ENCODE measurements at places on chromosomes 1 and 21. TPM values are rescaled to one million over a fixed set of nuclear protein-coding genes. Genes with fewer than 3 reads are reported as not detected.

SPRR2B gene
- total RNA-seq = not detected

ADPRS gene
- total RNA-seq = 33.6 TPM

DNA sequence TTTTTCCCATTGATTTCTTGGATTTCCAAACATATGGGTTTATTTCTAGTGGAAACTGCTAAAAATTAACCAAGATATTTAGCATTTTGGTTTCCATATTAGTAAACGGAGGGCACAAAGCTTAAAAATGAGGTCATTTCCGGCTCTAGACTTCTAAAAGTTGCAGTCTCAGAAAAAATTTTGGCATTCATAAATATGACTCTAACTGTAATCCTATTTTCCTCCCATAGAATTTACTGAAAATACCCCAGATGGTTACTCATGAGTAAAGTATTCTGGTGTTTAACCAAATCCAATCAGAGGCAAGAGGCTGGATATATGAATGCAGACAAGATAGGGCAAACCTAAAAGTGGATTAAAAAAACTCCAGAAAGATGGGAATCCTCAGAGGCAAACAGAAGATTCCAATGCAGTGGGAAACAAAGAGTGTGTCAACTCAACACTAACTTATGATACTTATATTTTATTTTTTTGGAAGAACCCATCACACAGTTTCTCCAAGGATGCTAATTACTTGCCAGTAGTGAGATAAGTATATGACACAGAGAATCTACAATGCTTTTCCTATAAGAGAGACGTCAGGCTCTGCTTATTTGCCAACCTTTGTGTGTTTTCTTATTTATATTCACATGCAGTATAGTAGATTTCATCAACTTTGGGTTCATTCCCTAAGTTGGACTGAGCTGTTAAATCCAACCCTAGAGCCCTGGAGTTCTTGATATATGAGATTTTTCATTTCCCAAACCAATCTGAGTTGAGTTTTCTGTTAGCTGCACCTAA is 90.1 kb upstream of the BCL10 start:
- H3K27me3 ChIP-seq = peaks cover 25% of the 10 kb centered on the region
- H3K4me3 ChIP-seq = no peak overlapping the region
- no peaks in the 10 kb centered on the region for H3K4me1 ChIP-seq
- H3K27ac ChIP-seq = no peak overlapping the region
- H3K36me3 ChIP-seq = no peaks in the 10 kb centered on the region

GRCh38 chr1:202160377-202160940 is at the start of gene PTPN7:
Gene PTPN7 (minus strand): TSS chr1:202160602. CDS start chr1:202159402, 1,200 bp downstream.
- peak; percentile 58 for DNase-seq
- H3K27ac ChIP-seq = peak within 1 kb of the TSS; percentile 99
- peaks cover 59% of the 10 kb centered on the region for H3K36me3 ChIP-seq

DNA sequence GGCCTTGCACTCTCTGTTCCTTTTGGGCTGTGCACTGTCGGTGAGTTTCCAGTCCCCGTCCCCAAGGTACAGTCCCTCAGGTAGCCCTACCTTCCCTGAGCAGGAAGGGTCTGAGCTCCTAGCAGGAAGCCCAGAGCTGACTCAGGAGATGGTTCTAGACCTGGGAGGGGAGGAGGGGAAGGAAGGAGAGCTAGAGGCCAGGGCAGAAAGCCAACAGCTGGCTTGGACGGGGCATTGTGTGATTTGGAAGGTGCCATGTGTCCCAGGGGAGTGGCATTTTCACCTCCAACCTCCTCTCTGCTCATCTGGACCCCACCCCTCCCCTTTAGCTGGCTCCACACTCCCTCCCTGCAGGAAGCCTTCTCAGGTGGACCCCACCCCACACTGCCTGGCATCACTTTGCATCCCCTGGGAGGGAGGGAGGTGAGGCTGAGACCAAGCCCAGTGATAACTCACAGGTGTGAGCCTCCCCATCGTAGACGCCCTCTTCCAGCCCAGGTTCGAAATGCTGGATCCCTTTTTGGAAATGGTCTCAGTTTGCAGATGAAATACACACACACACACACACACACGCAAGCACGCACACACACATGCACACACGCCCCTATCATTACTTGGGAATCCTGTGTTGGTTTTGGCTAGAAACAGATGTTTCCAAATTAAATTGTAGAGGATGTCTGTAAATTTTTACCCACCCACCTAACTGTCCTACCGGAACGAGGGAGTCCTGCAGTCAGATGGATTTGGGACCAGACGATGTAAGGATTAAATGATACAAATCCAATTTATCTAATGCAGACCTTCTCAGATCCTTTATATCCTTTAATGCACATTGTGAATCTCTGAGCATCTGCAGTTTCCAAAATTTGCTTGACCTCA is 19.7 kb upstream of the IFNLR1 start:
- H3K36me3 ChIP-seq = no peaks in the 10 kb centered on the region
- peaks cover 9% of the 10 kb centered on the region for H3K4me1 ChIP-seq
- H3K27ac ChIP-seq = no peak overlapping the region
- H3K4me3 ChIP-seq = no peak overlapping the region
- peaks cover 5% of the 10 kb centered on the region for H3K27me3 ChIP-seq

DNA sequence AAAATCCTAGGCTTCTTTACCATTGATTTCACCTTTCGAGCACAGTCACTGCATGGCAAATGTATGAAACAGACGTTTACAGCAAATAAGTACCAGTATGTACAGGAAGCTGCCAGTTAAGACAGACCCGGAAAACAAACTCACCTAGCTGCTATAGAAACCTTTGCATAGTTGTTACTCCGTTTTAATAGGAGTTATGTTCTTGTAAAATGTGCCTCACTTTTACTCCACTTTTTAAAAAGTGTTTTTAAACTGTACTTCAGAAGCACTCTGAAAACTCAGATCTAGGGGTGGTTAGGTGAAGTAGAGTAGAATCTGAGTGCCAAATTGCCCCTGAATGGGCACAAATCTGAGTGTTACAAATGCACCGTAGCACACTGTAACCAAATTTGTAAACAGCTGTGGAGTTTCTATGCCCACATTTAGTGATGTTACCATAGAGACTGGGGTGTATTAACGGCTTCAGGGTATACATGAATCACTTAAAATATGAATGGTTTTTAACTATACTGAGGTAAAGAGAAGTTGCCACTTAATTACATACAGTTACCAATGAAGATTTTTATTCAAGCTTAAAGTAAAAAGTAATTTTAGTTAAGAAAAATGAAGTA is 30.7 kb downstream of the CNIH4 start:
- no peaks in the 10 kb centered on the region for H3K27me3 ChIP-seq
- no peak for DNase-seq
- peaks cover 32% of the 10 kb centered on the region for H3K4me1 ChIP-seq
- H3K27ac ChIP-seq = peak overlapping the region; percentile 52
- H3K4me3 ChIP-seq = no peak overlapping the region
- H3K36me3 ChIP-seq = peaks cover 89% of the 10 kb centered on the region

GRCh38 chr1:206582971-206583706 is 29.1 kb downstream of the EIF2D start:
- peaks cover 83% of the 10 kb centered on the region for H3K4me1 ChIP-seq
- DNase-seq = no peak
- no peaks in the 10 kb centered on the region for H3K27me3 ChIP-seq
- peak overlapping the region; percentile 98 for H3K27ac ChIP-seq

GRCh38 chr1:119549719-119550132 is 42.7 kb downstream of the HSD3B1 start:
- H3K36me3 ChIP-seq = no peaks in the 10 kb centered on the region
- no peaks in the 10 kb centered on the region for H3K27me3 ChIP-seq
- no peaks in the 10 kb centered on the region for H3K4me1 ChIP-seq
- H3K27ac ChIP-seq = no peak overlapping the region
- H3K4me3 ChIP-seq = no peak overlapping the region

DNA sequence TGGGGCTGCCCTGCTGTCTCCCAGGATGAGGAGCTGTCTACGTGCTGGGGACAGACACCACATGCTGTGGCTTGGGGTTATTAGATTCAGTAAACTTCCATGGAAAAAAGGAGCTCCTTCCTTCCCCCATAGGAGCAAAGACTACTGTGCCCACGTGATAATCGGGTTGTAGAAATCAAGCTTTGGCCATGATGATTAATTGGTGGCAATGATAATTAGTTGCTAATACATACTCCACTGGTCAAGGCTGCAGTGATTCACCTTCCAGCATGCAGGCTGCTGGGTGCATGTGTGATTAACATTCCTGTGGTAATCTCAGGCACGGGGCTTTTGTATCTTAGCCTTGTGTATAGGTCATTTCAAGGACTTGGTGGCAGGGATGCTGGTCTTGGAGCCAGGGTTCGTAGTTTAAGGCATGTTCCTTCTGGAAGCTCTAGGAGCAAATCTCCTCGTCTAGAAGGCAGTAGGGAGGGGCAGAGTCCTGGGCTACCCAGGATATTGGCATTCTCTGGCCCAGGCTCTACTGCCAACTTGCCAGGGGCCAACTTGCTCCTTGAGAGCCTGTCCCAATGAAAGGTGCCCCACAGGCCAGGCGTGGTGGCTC is 41.4 kb downstream of the TMCO4 start:
- no peak overlapping the region for H3K4me3 ChIP-seq
- no peaks in the 10 kb centered on the region for H3K36me3 ChIP-seq
- H3K27ac ChIP-seq = no peak overlapping the region
- no peaks in the 10 kb centered on the region for H3K4me1 ChIP-seq
- DNase-seq = no peak

All from activated T-helper 2 cell treated with anti-CD3 and anti-CD28 coated beads, Interferon-gamma antibody, Interleukin-2, Interleukin-4, amounts not matched to agents 10 μg/mL and 5 μg/mL and 100 μg/mL, durations not matched to agents 14 hours and 24 hours and 36 hours (primary cell).